ENCODE measurements at places on chromosomes 12 and 14.

DNA sequence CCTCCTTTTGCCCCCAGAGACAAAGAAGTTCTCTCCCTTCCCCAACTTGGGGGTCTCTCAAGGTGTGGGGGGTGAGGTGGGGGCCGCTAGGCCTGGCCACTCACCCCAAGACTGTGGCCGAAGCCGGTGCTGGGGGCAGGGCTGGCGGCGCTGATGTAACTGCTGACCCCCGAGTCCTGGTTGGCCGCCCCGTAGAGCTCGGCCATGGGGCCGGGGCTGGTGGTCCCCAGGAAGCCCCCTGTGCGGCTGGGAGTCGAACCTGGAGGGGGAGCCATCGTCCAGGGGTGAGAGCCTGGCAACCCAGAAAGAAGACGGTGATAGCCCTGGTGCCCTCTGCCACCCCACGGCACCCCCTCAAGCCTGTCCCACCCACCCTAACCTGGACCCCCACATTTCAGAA, 18.5 kb upstream of the PLA2G1B start:
- no peak for DNase-seq

DNA sequence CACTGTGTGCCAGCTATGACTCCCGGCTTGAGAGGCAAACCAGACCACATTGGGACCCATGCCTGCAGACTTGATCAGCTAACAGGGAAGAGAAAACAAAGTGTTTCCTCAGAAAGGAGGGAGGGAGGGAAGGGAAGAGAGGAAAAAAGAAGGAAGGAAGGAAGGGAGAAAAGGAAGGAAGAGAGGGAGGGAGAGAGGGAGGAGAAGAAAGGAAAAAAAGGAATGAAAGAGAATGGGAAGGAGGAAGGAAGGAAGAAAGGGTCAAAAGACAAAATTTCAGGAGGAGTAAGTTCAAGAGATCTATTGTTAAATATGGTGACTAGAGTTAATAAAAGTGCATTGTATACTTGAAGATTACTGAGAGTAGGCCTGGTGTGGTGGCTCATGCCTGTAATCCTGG, 18.9 kb downstream of the FIGNL2 start:
- DNase-seq: no peak

GRCh38 chr12:91142221-91142631, 30.9 kb upstream of the LUM start:
- DNase-seq: no peak

DNA sequence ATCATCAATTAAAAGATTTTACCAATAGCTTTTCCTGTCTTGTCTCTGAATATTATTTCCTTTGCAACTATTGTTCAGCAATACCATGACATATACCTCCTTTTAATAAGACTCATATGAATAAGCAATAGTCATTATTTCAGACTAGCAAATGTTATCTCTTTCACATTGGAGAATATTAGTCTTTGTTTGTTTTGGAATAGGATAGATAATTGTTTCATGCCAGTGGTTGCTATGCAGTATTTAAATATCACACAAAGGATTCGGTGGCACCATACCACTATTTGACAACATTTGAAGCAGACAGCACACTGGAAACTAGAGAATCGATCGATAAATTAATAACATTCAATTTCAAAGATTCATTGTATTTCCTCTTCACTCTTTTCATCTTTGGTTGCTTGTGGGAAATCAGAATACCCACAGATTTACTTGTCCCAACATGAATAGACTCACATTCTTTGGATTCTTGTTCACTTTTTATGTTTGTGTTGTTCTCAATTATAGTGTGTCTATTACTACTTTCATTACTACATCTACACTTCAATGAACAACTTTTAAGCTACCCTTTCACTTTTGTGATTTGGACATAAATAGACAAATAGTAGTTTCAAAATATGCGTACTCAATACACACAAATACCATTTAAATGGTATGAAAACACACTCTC, 42.7 kb upstream of the TBPL2 start:
- DNase-seq: no peak

DNA sequence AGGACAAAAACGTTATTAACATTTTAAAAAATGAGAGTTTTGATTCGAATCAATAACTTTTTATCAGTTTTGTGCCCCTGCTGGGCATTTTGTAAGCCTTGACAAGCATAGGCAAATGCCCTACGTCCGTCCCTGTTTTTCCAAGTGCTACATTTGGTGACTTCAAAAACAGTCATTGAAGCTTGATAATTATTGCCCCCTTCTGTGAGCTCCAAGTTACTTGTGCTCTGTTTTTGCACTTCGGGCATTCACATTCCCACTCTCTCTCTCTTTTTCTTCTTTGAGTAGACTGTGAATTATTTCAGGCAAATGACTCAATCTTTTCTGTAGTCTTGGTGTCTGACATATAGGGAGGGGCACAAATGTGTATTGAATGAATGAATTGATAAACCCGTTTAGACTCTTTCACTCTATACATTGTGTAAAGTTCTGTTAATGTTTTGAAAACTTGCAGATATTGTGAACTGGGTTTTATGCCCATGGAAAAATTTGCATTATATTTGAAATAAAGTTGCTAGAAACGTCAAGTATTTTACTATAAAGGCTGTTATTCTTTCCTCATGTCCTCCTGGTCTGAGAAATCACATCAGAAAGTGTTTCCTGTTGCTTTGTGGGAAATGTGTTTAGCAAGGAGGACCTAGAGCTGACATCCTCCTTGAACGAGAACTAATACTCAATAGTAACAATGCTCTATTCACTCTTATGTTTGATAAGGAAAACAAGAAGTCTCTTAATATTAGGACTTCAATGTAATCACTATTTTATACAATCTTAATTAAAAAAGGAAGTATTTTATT, 1.4 kb downstream of the APAF1 start:
- peak; percentile 18 for DNase-seq

GRCh38 chr12:61037792-61038191, 1222.4 kb upstream of the USP15 start:
- no peak for DNase-seq

GRCh38 chr12:57737467-57738460, 778 bp downstream of the AGAP2 start:
- DNase-seq: peak; percentile 43

DNA sequence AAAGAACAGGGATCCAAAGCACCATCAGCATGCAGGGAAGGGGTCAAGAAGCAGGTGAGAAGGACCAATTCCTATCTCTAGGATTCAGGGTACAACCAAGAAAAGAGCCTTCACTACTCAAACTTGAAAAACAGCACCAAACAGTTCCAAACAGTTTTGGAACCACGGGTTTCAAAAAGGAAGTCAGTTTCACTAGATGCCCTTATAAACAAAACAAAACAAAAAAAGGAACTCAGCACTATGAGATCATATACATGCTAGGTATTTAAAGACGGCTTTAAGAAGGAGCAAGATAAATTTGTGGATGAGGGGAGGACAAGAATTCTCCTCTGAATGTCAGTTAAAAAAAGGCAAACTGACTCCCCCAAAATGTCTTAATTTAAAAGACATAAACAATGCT, 6.0 kb downstream of the INSM2 start:
- DNase-seq: no peak

- DNase-seq: no peak
These were observed 4.9 kb upstream of the DYNLL1 start for GRCh38 chr12:120490833-120491512.

Data from cardiac muscle cell (in vitro differentiated cells and primary cell).